ENCODE measurements at places on chromosomes 2 and 18.

- no peak for DNase-seq
Measured at GRCh38 chr2:108634011-108634410, 85.3 kb upstream of the RANBP2 start.

GRCh38 chr18:54871231-54871630 is 43.0 kb downstream of the RAB27B start:
- no peak for DNase-seq

DNA sequence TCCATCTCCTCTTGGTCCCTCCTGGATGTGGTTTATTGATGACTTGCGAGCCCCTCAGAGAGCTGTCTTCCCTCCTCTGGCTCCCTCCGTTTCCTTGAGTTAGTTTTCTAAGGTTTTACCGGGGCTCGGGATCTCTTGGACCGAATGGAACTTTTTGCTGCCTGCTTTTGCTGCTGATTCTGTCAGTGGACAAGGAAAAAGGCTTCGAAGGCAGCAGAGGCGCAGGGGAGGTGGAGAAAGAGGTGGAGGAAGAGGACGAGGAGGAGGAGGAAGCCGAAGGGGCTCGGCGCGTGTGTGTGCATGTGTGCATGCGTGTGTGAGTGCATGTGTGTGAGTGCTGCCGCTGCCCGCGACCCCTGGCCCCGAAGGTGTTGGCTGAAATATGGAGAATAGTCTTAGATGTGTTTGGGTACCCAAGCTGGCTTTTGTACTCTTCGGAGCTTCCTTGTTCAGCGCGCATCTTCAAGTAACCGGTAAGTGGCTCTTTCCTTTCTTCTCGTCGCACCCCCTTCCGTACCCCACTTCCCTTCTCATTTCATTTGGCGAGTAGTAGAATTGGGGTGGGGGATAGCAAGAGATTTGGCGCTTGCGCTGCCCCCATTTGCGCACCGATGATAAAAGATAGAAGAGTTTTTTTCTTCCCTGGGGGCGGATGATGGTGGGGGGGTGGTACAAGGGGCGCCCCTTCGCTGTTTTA is 557 bp downstream of the DCC start:
- DNase-seq = no peak

GRCh38 chr2:13524492-13524891 is 807.8 kb downstream of the TRIB2 start:
- no peak for DNase-seq

DNA sequence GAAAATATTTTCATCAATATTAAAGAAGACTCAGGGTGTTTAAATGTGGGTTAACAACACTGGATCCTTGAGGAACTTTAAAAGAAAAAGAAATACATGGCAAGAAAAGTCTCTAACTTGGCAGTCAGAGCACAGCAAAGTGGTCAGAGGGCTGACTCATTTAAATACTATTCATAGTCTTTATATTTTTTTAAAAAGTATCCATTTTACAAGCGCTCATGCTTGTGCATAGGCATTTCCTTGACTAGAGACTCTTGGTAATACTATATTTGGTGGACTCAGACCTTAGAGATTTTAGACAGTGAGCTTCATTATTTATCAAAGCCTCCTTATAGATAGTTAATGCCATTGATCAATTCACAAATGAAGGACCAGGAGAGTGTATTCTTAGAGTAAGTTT is 110.2 kb downstream of the ABCA12 start:
- DNase-seq = no peak

DNA sequence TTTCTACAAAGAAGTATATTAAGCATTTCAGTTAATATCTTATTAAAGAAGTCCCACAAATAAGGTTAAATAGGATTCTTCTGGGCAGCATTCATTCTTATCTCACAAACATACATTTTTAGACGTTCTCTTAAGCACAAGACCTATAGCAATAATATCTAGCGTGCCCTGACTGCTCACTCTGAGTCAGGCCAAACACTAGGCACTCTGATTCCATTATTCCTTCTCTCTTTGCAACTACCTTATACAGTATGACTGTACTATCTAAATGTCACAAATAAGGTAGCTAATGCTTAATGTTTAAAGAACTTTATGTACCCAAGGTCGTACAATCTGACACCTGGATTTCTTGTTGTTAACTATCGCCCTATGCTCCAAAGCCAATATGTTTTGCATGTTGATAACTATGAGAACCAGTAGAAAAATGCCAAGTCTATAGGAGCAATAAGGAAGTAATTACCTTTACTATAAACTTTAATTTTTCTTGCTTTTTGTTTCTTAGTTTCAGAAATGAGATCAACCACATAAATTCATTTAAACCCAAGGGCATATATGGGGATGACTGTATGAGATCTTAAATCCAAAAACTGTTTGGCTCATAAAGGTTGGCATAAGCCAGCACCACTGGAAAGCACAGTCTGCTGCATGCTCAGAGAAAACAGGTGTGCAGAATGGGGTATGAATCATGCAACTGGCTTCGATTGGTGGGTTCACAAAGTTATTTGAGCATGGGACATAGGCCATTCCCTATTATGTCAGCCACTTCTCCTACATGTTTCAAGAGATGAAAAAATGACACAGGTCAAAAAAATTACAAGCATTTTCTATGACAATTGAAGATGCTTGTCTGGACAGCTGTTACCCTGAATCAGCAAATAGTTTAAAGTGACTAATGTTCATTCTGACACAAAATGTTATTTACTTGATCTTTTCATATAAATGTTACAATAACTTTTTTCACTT is 352.0 kb downstream of the IRS1 start:
- DNase-seq = no peak

DNA sequence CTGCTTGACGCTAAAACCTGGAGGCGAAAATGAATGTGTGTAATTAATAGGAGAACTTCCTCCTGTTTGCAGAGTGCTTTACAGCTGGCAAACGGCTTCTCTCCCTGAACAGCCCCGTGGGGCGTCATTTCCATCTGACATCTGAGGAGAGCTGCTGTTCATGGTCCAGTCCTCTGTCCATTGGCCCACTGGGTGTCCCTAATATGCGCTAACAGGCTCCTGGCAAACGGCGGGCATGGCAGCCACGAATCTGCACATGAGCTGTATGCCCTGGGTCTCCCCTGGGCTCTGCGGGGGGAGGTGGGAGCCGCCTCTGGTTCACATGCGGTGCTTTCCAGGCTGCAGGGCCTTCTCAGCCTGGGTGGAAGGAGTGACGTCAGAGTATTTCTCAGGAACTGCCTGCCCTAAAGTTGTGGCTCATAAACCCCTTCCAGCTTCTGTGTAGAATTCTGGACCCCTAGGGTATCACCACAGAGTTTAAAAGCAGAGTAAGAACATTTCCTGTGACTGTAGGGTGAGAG is 73.2 kb downstream of the LRRFIP1 start:
- DNase-seq = no peak

- DNase-seq = no peak
Measured at GRCh38 chr18:12851716-12852115, 32.3 kb downstream of the PTPN2 start.

GRCh38 chr18:22285361-22286140 is 116.2 kb downstream of the GATA6 start:
- no peak for DNase-seq

- DNase-seq = no peak
Measured at GRCh38 chr2:70080610-70081200, 6.6 kb upstream of the PCBP1 start.

DNA sequence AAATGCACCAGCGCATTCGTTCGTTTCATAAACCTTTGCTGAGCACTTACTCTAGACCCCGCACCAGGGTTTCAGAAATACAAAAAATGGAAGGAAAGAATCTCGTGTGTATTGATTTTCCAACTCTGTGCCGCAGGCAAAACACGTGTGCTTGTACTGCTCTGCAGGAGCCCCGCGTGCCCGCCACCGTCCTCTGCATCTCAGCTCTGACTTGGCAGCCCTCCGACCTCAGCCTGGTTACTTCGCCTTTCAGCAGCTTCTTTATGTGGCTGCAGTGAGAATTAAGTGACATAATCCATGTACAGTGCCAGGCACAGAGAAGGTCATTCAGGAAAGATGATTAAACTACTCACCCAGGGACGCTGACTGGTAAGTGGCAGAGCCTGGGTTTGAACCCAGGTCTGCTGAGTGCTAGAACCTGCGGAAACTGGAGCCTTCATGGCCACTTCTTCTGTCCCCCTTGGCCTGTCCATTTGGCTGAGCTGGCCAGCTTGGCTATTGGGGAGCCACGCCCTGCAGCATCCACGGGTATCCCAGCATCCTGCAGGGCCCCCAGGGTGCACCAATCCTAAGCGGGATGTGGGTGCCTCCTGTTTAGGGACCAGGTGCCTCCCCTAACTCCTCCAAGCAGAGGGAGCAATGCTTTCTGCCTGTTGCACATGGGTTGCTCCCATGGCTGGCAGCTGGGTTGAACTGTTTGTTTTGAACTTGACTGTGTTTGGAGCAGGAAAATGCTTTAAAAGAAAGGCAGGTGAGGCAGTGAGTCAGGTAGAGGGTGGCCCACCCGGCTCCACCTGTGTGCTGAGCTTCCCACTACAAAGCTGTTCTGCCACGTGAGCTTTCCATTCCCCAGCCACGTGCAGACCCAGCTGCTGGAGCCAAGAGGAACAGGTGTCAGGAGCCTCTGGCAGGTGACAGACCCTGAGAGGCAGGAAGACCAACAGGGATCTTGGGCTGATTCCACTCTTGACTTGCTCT is 34.3 kb downstream of the INHBB start:
- no peak for DNase-seq

DNA sequence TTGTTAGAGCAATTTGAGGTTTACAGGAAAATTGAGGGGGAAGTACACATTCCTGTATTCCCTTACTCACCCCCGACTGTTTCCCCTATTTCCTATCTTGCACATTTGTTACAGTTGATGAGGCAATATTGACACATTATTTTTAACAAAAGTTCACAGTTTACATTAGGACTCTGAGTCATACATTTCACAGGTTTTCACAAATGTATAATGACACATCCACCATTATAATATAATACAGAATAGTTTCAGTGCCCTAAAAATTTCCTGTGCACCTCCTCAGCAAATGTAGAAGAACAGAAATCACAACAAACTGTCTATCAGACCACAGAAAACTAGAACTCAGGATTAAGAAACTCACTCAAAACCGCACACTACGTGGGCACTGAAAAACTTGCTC is 160.6 kb upstream of the RMP24 start:
- DNase-seq = no peak

GRCh38 chr2:191125646-191126045 is 25.1 kb downstream of the STAT4 start:
- no peak for DNase-seq

DNA sequence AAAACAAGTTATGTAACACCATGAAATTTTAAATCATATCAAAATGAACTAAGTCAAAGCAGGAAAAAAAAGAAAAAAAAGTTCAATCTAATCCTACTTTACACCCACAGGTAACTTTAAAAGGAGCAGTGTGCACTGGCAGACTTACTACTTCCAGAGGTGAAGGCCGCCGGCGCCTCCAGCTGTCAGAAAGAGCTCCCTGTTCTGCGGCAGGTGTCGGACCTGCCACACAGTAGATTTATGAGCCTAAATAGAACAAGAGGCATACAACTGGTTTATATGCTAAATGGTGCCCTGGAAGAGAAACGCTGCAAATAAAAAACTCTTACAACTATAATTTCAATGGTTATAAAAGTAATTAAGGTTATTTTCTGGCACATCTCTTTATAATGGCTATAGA is 23.1 kb upstream of the PNO1 start:
- DNase-seq = no peak
